ENCODE measurements at places on chromosomes 2 and 18.

GRCh38 chr2:211035548-211036185 lies 479.3 kb downstream of the CPS1 start:
- no peak for DNase-seq

DNA sequence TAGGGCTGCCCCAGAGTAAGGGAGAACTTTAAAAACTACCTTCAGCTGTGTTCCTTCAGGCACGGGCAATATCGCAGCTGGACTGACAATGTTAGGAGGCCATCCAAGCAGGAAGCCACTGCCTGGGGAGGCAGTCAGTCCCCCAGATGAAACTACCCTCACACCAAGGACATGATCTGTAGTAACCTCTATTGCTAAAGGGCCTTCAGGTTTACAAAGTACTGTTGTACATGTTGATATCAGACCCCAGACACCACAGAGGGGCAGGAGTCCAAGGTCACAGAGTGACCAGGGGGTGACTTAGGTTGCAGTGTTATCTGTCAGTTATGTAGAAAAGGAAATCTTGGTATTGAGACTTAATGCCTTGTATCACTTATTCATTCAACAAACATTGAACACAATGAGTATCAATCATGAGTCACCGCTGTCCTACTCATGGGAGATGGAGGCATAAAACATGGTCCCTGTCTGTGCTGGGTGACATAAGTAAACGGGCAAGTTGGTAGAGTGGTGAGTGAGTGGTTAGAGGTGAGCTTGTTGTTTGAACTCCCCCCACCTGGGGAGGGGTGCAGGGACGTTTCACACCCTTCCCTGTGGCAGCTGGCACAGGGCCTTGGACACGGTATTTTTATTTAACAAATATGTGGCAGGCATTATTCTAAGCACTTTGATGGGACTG lies 7.1 kb downstream of the CABLES1 start:
- no peak for DNase-seq

- DNase-seq: no peak
Measured at GRCh38 chr18:75958683-75959082, 531.2 kb upstream of the SMIM21 start.

GRCh38 chr2:219636144-219636915 lies 8.9 kb downstream of the SLC4A3 start:
- no peak for DNase-seq

DNA sequence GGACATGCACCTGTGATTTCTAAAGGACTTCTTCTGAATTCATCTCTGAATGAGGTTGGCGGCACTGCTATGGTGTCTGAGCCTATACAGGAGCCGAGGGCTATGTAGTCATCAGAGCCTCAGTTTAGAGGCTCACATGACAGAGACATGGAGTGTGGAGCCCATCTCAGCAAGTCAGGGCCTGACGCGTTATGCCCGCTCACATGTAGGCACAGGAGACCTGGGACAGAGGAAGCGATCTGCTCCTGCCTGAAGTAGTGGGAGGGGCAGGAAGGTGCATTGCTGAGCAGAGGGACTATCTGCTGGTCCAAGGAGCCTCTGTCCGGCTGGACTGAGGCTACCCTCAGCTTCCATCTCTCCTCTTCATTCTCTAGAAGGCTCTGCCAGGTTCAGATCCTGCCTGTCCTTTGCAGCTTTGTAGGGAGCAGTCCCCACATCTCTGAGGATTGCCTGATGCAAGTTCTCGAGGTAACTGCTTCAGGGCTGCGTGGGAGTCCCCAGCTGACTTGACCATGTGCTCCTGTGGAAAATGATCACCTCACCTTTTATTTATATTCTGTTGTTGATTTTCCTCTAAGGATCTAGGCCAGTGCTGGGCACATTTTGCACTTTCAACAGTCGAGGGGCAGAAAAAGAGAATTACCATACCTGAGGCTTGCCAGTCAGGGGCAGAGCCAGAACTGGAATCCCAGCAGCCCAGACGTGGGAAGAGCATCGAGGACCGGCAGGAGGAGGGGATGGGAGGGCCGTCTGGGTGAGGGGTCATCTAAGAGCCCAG lies 16.6 kb downstream of the KLHL29 start:
- no peak for DNase-seq
